ENCODE measurements at places on chromosomes 1 and 21.

DNA sequence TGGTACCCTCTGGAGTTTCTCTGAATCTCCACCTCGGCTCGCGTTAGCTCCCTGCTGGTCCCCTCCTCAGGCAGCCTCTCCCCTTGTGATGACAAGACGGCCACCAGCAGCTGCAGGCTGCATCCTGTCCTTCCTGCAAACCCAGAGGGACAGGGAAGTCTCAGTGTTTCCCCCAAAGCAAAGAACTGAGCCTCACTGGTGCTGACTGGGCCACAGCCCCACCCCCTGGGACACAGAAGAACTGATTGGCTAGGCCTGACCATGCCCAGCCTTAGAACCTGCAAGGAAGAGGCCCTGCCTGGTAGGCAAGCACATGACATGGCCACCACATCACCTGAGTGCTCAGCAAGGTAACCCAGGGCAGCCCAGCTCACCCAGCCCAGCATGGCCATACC lies 34.6 kb downstream of the TMEM51 start:
- peak; percentile 59 for DNase-seq

DNA sequence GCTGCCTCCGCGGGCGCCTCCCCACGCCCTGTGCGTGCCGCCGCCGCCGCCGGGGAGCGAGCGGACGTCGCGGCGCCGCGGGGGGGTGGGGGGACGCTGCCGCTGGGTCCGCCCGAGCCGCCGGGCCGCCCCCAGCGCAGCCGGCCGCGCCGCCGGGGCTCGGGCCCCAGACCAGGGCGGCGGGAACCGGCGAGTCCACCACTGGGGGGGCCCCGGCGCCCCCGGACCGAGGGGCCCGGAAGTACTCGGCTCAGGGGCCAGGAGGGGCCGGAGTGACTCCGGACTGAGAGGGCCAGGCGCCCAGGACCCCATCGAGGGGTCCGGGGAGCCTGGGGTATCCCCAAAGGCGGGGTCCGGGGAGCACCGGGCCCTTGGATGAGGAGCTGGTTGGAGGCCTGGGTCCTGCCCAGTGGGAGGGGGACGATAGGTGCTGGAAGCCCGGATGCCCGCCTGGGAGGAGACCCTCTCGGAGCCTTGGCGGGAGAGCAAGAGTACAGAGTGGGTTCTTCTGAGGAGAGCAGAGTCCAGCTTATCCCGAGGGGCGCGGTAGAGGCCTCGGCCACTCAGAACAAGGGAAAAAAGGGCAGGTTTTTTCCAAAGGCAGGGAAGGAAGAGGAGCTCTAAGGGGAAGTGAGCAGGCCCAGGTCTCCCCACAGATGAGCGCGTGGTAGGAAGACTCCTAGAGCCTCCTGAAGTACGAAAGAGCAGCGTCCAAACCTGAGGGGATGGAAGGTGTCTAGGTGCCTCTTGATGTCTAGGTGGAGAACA lies 556 bp downstream of the GMEB1 start:
- peak; percentile 39 for DNase-seq

DNA sequence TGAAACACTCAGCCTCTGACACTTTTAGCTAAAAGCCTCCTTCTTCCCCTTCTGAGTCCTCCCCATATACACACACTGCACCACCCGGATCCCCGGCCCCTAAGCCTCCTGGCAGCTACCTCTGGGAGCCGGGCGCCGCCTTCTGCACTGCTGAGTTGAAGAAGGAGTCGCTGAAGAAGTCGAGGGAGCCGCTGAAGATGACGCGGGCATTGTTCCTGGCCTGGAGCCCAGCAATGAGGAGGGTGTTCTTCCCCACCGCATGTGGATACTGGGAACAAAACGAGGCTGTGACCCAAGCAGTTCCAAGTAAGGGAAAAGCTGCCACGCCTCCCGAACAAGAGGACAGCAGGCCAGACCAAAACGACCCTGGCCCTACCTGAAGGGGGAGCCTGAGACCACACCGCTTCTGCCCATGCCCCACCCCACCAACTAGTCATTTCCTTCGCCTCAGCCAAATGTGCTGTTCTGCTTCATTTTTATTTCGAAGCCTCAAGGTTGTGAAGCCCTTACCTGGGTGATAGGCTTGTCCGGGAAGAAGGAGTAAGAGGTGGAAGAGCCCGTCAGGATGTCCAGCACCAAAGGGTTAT lies 7.0 kb downstream of the DDOST start:
- DNase-seq: no peak

DNA sequence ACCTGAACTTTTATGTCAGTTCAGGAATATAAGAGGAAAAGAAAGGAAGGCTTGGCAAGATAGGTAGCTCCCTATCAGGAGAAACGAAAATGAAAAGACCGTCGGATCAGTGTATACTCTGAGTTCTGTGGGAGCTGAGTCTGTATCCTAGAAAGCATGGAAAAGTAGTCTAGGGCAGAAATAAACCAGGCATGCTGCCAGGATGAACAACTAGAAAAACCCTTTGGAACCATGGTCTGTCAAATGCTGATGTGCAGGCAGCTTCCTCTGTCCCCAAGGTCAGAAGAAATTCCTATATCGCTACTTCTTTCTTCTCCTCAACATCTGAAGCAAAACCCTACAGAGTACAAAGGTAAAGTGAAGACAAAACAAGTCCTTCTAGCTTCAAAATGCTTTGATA lies 268.8 kb downstream of the ST6GALNAC3 start:
- DNase-seq: no peak

GRCh38 chr1:81004011-81004410 lies 796.7 kb upstream of the ADGRL2 start:
- DNase-seq: no peak
